Esophagus squamous epithelium (tissue), 5 donors: ENCODE measurements at places on chromosomes 1 and 21.

- no peak for DNase-seq
Observed at GRCh38 chr1:53395671-53396215, 63.5 kb upstream of the DMRTB1 start.

DNA sequence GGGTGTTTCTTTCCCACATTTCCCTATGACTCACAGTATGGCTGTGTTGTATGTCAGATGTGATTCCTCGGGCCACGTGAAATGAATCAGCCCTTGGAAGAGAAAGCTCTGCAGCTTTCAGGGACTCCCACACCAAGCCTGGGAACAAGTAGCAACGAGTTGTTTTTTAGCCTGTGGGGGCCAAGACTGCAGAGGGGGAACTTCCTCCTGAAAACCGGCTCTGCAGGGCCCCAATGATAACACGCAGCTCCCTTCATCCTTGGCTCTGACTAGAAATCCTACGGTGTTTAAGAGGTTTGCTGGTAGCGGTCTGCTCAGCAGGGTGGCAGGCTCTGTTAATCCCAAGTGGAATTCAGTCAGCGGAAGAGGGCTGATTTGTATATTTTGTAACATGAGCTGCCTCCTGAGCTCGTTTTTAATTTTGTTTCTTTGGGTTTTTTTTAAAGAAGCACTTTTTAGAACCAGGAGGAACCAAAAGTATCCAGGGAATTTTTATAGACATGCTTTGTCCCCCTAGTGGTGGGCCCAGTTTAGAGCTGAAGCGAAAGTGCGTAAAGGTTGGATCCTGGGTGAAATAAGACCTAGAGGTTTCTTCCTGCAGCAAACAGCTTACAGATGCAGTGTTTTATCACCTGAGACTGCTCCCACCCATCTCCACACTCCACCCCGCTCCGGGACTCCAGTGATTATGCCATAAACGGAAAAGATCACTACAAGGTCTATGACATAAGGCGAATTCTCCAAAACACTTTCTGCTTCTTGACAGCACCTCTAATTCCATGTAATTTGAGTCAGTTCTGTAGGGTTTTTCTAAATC lies 48.8 kb downstream of the LAMC2 start:
- DNase-seq = no peak

- no peak for DNase-seq
Observed at GRCh38 chr1:203638950-203639349, 12.3 kb downstream of the ATP2B4 start.

GRCh38 chr1:89288051-89288340 lies 15.3 kb upstream of the GBP5 start:
- no peak for DNase-seq

- no peak for DNase-seq
Observed at GRCh38 chr1:15065736-15066135, 87.8 kb upstream of the TMEM51 start.

DNA sequence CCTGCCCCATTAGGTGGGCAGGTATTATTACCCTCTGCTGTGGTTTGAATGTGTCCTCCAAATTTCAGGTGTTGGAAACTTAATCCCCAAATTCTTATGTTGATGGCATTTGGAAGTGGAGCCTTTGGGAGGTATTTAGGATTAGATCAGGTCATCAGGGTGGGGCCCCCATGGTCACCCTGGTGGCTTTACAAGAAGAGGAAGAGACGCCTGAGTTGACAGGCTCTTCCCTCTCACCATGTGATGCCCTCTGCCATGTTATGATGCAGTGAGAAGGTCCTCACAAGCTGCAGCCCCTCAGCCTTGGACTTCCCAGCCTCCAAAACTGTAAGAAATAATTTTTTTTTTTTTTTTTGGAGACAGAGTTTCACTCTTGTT lies 8.8 kb upstream of the THEMIS2 start:
- DNase-seq = no peak

DNA sequence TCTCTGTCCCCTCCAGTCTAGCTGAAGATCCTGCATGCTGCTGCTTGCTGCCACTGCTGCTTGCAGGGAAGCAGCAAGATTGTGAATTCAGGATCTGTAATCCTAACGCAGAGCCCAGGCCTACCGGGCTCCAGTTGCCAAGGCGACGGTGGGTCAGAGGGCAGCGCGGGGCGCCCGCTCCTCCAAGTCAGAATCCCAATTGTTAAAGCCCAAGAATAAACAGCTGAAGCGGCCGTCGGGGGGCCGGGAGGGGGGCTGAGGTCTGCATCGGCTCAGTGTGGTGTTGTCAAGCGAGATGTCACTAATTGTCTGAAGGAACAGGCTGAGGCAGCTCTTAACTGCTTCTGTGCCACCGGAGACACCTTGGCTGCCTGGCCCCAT lies 36.8 kb downstream of the AHDC1 start:
- no peak for DNase-seq

- no peak for DNase-seq
Observed at GRCh38 chr1:10679496-10680220, 116.8 kb downstream of the CASZ1 start.

DNA sequence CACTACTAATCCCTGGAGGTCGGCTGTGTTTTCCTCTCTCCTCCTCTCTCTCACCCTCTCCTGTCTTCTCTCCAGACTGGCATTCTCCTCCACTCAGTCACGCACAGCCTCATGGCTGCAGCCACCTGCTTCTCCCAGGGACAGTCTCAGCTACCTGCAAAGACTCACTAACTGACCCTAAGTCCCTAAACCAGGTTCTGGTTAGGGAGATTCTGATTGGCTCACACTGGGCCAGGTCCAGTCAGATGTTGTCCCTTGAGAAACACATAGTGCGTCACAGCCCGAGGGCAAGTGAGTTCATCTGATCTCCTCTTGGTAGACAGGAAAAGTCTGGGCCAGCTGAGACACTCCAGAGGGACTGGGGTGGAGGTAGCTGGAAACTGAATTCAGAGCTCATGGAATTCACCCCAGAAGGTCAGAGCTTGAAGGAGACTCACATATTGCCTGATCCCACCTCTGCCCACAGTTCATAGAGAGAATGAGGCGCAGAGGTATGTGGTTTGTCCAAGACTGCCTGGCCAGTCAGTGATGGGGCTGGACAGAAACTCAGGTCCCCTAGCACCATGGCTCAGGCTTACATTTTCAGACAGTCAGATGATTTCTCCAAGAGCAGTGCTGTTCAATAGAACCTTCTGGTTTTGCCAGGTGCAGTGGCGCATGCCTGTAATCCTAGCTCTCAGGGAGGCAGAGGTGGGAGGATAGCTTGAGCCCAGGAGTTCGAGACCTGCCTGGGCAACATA lies 40.4 kb upstream of the RPL11 start:
- no peak for DNase-seq

DNA sequence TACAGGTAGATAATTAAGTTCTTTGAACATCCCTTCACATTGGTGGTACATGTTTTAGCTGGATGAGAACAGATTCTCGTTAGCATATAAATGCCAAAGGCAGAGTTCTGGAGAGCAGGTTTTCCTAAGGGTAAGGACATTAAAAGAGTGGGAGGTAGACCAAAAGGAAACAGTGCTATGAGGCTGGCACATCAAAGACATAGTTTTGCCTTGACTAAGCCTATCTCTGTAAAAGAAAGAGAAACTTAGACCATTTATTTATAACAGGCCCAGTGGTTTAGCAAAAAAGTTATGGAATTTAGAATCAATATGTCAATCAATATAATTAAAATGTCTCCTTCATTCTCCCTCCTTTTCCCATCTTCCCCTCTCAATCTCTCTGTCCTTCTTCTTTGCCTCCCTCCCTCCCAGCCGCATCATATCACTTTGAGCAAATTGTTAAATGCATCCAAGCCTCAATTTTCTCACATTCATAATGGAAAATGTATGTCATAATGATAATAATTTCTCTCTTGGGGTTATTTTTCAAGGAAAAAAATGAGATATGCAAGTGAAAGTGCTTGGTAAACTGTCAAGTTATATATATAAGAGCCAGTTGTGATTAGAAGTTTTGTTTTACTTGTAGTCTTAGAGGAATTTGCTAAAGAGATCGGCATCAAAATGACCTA lies 209.9 kb upstream of the SGIP1 start:
- DNase-seq = no peak

DNA sequence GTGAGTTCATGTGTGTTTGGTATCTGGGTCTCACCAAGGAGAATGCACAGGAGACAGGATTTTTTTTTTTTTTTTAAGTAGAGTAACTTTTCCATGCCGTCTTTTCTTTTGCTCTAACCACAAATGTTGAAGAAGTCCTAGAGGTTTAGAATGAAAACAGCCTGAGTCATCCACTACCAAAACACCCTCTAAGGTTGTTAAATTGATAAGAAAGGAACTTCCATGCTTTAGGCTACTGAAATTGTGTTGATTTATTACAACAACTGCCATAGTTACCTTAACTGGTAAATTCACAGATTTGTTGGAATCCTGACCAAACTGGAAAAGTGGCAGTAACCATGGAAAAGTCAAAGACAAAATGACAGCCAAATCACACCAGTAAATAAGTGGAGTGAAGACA lies 375.6 kb downstream of the AMY1C start:
- DNase-seq = no peak

- DNase-seq = no peak
Observed at GRCh38 chr1:50497007-50497406, 73.8 kb upstream of the DMRTA2 start.

DNA sequence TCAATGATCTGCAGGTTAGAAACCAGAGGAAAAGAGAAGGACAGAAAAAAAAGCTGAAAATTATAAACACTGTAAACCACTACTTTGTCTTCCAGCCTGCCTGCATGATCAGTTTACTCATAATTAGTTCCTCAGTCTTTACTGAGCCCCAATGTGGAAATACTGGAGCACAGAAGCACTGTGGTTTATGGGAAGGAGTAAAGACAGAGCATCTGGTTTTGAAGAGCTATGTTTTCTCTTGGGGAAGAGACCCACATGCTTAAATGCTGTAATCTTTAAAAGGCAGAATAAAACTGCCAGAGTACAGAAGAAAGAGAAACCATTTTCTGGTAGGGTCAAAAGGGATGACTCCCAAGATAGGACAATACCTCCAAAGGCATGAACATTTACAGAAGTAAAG lies 159.0 kb upstream of the ZNHIT6 start:
- no peak for DNase-seq

DNA sequence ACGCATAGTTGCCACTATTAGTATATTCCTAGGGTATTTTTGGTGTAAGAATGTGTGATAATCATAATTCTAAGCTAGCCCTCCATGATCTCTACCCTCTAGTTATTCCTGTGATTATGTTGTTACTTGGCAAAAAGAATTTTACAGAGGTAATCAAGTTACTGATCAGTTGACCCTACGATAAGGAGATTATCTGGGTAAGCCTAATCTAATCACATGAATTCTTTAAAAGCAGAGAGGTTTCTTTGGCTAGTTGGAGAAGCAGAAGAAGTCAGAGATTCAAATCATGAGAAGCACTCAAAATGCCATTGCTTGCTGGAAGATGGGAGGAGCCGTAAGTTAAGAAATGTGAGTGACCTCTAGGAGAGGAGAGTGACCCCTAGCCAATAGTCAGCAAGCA lies 72.7 kb downstream of the RPE65 start:
- no peak for DNase-seq

DNA sequence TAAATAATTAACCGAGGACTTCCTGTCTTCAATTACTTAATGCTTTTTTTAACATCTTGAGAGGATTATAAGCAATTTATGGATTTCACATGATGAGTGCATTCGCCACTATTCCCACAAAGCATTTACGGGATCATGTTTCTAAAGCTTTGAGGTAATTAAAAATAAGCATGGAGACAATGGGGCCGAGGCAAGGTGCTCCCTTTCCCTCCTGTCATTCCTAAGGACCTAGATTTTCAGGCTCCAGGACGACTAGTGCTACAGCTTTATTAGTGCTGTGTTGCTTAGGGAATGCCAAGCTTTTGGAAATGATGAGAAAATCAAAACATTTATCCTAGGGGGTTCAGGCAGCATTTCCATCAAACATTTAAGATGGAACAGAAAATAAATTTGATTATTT lies 209.2 kb downstream of the KCTD3 start:
- no peak for DNase-seq

DNA sequence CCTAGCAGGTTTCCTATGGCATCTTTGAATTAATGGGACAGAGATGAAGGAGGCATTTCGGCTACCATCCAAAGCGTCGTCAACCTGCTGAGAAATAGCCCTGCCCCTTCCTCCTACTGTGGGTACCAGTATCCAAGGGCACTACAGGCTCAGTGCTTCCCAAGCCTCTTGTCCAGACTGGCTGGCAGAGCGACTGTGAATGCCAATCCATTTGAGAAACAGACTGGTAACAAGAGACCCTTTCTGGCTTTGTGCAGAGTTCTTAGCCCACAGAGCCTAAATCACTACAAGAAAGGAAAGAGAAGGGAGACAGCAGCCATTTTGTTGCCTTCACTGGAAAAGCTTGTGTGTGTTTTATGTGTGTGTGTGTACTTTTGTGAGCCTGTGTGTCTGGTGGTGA lies 115.5 kb downstream of the HMGB4 start:
- DNase-seq = no peak

- no peak for DNase-seq
Observed at GRCh38 chr1:235832011-235832410, 34.7 kb downstream of the LYST start.

GRCh38 chr21:37435120-37435519 lies 68.5 kb downstream of the DYRK1A start:
- DNase-seq = no peak

GRCh38 chr1:21539933-21540332 lies 30.7 kb downstream of the ALPL start:
- no peak for DNase-seq

GRCh38 chr1:205545001-205545919 lies 40.8 kb downstream of the CDK18 start:
- no peak for DNase-seq

GRCh38 chr1:33615546-33615945 lies 143.1 kb downstream of the ZSCAN20 start:
- no peak for DNase-seq

DNA sequence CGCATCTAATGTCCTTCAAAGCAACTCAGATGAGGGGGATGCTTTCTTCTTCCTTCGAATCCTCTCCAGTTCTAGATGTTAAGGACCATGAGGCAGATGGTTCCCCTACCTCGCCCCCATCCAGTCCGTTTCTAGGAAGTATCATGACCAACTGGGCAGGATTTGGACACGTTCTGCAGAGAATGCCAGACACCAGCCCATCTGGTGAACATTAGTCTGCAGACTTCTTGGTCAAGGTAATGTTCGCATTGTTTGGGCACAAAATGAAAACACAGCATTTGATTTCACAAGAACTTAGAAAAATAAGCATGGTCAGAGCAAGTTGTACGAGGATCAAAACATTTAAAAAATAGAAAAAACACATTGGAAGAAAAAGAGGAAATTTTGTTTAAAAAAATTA lies 25.4 kb upstream of the ADARB1 start:
- no peak for DNase-seq

DNA sequence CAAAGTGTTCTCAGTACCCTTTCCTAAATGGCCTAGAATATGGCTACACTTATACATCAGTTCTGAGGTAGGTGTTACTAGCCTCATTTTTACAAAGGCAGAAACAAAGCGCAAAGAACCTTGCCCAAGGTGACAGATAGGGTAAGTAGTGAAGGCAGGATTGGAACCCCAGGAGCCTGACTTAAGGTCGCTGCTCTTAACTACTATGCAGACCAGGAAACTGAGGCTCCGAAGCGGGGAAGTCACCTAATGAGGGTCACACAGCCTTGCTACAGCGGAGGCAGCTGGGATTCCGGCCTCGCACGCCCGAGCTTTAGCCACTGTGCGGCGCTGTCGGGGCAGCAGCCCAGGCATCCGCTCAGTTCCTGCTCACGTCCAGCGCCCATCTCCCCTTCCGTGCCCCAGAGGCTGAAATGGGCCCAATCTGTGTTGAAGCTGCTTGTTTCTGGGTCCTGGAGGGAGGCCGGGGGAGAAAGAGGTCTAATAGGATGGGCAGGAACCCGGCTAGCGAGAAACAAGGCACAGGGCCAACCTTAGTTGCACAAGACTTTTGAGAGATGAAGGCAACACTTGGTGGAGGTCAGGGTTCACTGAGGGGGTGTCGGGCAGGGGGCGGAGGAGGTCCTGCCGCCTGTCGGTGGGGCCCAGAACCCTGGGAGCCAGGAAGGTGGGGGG lies 1.4 kb upstream of the FOXD2 start:
- DNase-seq = no peak
